ENCODE measurements at places on chromosomes 16 and 17.

DNA sequence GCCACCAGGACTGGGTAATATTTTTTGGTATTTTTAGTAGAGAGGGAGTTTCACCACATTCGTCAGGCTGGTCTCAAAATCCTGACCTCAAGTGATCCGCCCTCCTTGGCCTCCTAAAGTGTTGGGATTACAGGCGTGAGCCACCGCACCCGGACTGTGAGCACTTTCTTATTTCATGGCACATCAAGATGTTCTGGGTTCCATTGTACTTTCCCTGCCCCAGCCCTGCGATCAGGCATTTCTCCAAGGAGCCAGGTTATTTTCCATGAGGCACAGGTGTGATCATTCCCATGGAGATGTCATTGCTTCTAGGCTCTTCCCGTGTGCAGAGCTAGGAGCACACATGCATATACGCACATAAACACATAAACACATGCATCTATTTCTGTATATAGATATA, 2.6 kb upstream of the ANKRD40CL start:
- no peak for DNase-seq

GRCh38 chr16:8919089-8919933, 37.2 kb downstream of the LITAFD start:
- DNase-seq, result no peak

GRCh38 chr17:44988044-44988942, 20.2 kb upstream of the C1QL1 start:
- no peak for DNase-seq

- no peak for DNase-seq
These were observed 4.9 kb upstream of the CDH1 start for GRCh38 chr16:68732042-68732680.

GRCh38 chr17:54177606-54178308, 355.0 kb downstream of the KIF2B start:
- DNase-seq, result no peak

- DNase-seq, result no peak
These were observed 53.1 kb upstream of the BCO1 start for GRCh38 chr16:81185416-81185815.

Measured in GM19239 (cell line).